ENCODE measurements at places on chromosomes 7 and 10. TPM values are rescaled to one million over a fixed set of nuclear protein-coding genes. Genes with fewer than 3 reads are reported as not detected.
A peak's percentile ranks its signal among the peaks of the same experiment; 100 is the strongest.

The CTAGE8 gene
- total RNA-seq, result not detected

The CPN1 gene
- total RNA-seq, result not detected

The ANKRD30A gene
- not detected for total RNA-seq

DNA sequence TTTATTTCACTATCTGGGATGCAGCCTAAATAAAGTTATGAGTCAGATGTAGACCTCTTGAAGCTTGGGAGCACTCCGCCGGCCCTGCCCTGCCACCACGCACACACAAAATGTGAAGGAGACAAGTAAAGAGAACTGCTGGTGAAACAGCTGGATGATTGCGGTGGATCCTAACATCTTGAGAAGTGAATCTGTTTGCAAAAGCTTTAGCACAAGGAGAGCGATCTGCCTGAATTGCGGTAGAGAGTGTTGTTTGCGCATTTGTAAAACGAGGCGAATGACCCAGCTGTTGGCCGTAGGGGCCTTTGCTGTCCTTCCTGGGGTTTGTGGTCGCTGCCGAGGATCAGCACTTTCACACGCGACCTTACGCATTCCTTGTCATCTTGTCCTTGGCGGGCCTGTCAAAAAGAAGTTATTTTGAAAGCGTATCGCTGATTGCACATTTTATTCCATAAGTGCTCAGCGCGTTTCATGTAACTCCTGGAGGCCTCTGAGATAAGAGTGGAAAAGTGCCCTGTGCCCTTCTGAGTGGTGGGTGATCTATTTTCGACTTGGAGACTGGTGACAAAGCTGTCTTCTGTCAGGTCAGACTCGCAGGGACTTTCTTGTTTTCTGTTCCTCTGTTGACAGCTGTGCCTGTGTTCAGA lies 40.8 kb downstream of the RBM20 start:
- DNase-seq, result peak; percentile 41

DNA sequence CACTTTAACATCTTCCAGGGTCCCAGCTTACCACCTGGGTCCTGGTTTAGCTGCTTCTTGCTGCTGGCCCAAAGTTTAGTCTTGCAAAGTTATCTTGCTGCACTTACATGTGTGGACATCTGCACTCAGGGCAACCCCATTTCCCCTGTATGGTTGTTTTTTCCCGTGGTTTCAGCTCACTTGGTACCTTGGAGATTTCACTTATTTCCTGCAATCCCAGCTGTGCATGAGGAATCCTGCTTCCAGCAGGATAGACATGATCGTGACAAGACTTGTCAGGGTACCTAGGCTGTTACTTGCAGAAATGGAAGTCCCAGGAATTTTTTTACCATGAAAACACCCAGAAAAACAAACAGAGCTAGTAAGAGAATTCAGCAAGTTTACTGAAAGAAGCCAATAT lies 95.9 kb upstream of the LEP start:
- no peak for DNase-seq

- DNase-seq, result no peak
These were observed 566.8 kb downstream of the SDK1 start for GRCh38 chr7:3867863-3868262.

- peak; percentile 28 for DNase-seq
These were observed 156.7 kb upstream of the TCF7L2 start for GRCh38 chr10:112793202-112793921.

GRCh38 chr7:106009503-106010226 lies 46.6 kb downstream of the CDHR3 start:
- DNase-seq, result peak; percentile 92

All from SJCRH30 (cell line).